ENCODE measurements at places on chromosomes 7 and 10.

GRCh38 chr10:4001811-4002210 is 216.8 kb upstream of the KLF6 start:
- DNase-seq = no peak

DNA sequence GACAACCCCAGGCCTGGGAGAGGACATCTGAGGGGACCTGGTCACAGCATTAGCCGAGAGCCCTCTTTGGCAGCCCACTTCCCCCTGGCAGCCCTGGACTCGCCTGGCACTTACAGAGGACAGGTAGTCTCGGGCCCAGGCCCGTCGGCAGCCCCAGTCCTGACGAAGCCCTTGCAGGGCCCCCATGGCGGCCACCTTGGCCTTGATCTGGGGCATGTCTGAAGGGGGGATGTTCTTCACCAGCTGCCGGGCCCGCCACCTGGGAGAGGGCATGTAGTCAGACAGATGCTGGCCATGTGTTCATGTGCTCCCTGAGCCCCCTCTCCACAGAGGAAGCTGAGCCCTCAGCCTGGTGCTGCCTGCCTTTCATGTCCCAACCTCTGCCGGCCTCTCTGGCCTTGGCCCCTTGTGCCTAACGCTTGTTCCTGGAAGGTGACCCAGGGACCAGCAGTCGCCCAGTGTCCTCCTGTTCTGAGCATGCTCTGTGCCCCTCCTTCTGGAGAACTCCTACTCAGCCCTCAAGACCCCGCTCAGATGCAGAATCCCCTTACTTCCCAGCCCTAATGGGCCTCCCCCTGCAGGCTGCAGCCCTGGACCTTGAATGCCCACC is 13.9 kb downstream of the MYO1G start:
- DNase-seq = no peak

- DNase-seq = no peak
Observed at GRCh38 chr10:129108378-129108777, 358.7 kb upstream of the MGMT start.

DNA sequence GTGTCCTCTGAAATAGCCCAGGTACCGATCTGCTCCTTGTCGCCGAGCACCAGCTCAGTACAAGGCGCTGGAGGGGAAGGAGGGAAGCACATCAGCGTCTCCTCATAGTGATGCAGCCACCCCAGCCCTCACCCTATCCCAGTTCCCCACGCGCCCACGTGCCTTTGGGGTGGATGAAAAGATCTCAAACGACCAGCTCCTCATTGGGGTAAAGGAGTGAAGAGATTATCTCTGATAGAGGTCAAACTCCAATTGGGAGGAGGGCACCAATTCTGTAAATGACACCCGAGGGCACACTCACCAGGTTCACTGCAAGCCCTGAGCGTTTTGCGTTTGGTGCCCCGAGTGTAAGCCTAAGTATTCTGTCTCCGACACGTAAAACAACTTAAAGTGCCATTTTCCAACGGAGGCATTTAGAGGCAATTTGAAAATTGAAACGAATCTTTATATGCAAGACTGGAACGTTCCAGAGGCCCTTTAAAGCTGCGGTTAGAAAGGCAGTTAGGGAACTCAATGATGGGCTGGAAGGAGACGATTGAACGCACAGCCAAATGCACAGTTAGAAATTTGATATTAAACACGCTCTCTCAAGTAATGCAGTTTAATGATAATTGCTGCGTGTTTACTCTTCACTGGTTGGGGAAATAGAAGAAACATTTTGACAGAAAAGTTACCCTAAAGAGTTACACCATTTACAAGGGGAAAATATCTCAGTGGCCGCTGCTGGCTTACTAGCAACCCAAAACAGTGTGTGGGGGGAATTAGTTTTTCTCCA is 8.9 kb upstream of the EMX2 start:
- no peak for DNase-seq

GRCh38 chr7:42283553-42283952 is 46.5 kb upstream of the GLI3 start:
- DNase-seq = no peak

DNA sequence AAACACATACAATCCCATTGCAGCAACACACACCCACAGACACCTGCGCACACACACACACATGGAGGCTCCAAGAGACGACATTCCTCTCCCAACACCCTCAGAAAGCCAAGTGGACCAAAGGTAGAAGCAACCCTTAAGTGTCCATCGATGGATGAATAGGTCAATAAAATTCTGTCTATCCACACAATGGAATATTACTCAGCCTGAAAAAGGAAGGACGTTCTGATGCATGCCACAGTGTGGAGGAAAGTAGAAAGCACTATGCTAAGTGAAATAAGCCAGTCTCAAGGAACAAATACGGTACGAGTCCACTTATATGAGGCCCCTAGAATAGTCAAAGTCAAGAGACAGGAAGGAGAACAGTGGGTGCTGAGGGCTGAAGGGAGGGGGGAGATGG is 174.4 kb downstream of the GRID1 start:
- no peak for DNase-seq

- no peak for DNase-seq
Observed at GRCh38 chr7:50664461-50664922, 99.3 kb upstream of the DDC start.

- DNase-seq = no peak
Observed at GRCh38 chr7:101915000-101915399, 97.6 kb downstream of the CUX1 start.

DNA sequence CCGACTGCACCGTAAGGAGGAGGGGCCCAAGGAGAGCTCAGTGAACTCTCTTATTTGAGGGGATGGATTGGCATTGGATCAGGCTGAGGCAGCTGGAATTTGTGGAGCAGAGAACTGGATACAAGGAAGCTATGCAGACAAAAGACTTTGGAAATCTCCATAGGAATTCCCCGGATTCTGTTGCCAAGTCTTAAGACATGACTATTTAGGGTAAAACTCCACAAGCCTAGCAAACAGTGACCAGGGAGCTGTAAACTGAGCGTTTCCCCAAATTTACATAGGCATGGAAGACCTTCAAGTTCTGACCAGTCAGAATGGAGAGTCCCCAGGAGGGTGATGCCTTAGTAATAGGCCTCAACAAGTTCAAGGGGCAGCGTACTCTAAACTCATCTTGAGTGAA is 82.5 kb upstream of the PCBD1 start:
- no peak for DNase-seq

- no peak for DNase-seq
Observed at GRCh38 chr7:118836933-118837332, 612.4 kb downstream of the ANKRD7 start.
